PC-3 (cell line): ENCODE measurements at places on chromosomes 16 and 17. TPM values are rescaled to one million over a fixed set of nuclear protein-coding genes. Genes with fewer than 3 reads are reported as not detected.
A peak's percentile ranks its signal among the peaks of the same experiment; 100 is the strongest.

- H3K4me3 ChIP-seq: no peak overlapping the region
- DNase-seq: no peak
- no peaks in the 10 kb centered on the region for H3K4me1 ChIP-seq
- no peak overlapping the region for H3K27ac ChIP-seq
- H3K27me3 ChIP-seq: no peaks in the 10 kb centered on the region
These were observed 26.6 kb downstream of the TMEM238L start for GRCh38 chr17:10777131-10777807.

DNA sequence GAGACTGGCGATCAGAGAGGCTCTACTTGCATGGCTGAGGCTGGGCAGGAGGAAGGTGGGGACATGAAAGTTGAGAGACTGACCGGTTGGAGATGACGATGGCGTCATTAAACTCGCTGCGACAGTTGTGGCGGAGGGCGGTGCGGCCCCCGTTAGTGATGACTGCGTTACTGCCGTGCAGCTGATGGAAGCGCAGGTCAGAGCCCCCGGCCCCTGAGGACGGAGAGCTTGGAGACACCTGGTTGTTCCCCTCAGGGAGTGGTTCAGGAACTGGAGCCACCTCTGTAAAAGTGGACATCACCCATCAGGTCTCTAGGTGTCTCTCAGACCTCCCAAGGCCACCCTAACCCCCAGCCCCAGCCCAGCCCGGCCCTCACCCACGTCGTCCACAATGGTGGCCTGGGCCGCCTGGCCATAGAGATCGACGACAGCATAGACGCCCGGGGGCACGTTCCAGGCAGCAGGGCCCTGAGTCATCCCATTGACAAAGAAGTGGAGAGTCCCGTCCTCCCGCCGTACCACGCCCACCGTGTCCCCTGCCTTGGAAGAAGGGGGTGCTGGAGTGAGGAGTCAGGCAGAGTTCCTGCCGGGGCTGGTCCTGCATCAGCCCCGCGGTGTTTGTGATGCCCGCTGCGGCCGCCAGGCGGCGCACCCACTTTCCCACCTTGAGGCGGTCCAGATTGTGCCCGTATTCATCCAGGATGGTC, 5.3 kb downstream of the NEURL4 start:
- no peak overlapping the region for H3K27ac ChIP-seq
- peaks cover 11% of the 10 kb centered on the region; the same call in 1 of the 2 replicates for H3K36me3 ChIP-seq
- peak; percentile 7 for DNase-seq

DNA sequence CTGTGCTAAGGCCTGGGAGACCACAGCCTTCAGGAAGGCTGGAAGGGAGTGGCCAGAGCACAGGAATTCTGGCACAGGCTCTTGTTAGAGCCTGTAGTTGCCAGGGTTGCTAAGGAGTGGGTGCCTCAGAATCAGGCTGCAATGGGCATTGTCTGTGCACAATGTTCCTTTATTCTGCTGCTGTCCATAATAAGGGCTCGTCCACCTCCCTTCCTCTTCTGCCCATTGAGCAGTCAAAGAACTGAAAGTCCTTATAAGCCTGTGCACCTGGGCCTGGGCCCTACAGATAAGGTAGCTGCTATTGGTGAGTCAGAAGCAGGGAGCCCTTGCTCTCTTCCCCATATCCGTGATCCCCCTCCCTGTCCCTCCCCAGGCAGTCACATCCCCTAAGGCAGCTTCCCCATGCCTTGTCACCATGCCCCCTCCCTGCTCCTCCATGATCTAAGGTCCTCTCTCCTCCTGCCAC, 5.4 kb upstream of the CNGB1 start:
- no peaks in the 10 kb centered on the region for H3K27me3 ChIP-seq
- no peak overlapping the region for H3K27ac ChIP-seq
- no peak overlapping the region for H3K4me3 ChIP-seq
- no peak for DNase-seq

DNA sequence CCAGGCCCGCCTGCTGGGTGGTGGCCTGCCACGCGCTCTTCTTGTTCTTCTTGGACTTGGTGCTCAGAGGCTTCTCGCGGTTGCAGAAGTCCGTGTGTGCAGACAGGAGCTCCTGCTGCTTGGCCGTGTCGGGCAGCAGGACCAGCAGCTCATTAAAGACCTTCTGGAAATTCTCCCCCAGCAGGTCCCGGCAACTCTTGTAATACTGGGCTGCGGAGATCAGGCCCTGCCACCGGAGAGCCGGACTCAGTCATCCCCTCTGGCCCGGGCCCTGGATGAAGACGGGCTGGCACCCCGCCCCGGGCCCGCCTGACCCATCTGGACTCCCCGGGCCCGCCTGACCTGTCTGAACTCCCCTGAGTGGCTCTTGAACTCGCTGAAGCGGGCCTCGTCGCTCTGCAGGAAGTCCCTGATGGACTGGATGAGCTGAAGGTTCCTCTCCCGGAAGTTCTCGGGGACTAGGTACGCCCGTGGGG, 8.6 kb downstream of the SYNGR3 start:
- H3K27ac ChIP-seq: no peak overlapping the region
- peaks cover 3% of the 10 kb centered on the region; the same call in 1 of the 2 replicates for H3K36me3 ChIP-seq
- DNase-seq: no peak
- peaks cover 3% of the 10 kb centered on the region; the same call in 1 of the 2 replicates for H3K4me1 ChIP-seq

CPHXL2 gene
- total RNA-seq: not detected in 2 replicates

DNA sequence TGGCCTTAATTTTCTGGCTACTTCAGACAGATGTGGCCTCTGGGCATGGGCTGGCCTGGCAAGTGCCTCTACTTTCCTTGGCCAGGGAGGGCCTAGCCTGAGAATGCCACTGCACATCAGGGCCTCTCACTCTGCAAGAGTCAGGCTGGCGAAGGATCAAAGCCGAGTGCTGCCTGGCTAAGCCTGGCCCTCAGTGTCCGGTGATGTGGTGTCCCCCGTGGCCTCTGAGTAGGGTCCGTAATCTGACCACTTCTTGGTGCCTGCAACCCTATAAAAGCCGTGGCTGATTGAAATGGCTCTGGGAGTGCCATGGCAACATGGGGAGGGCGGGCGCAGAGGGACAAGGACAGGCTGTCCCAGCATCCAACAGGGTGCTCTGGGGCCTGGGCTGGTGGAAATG, 30.2 kb downstream of the TBX4 start:
- no peak overlapping the region for H3K4me3 ChIP-seq
- DNase-seq: no peak
- no peak overlapping the region for H3K27ac ChIP-seq

- no peak for DNase-seq
- H3K36me3 ChIP-seq: no peaks in the 10 kb centered on the region
- no peak overlapping the region for H3K4me3 ChIP-seq
- no peaks in the 10 kb centered on the region for H3K4me1 ChIP-seq
- H3K27ac ChIP-seq: no peak overlapping the region
These were observed 49.2 kb upstream of the MYH2 start for GRCh38 chr17:10598621-10599020.

DNA sequence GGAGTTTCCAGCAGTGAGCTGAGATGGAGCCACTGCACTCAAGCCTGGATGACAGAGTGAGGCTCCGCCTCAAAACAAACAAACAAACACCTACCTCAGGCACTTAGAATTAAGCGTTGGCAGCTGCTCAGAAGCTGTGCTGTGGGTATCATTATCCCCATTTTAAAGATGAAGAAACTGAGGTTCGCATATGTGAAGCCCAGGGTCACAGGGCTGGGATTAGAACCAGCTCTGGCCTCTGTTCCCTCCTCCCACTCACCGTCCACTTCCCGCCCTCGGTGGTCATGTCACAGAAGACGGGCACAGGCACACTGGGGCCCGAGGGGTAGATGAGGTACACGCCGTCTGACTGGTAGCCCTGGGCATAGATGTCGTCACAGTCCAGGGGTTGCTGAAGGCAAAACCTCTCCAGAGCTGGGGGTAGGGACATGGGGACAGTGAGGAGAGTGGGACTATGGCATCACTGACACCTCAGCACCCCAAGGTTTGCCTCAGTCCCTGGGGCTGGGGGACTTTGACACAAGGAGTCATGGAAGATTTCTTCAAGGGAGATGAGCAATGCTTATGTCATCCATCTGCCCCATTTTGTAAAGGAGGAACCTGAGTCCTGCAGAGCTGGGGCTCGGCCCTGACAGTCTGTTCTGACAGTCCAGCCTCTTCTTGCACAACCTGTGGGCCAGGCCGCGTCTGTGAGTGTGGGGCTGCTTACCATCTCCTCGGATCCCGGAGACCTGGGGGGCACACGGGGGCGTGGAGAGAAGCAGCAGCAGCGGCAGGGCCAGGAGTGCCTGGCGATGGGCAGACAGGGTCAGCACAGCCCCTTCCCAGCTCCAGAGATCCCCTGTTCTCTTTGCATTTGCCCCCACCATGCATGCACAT, 700 bp downstream of the MFAP4 start:
- H3K36me3 ChIP-seq: peaks cover 13% of the 10 kb centered on the region; the same call in 1 of the 2 replicates
- peaks cover 13% of the 10 kb centered on the region; the same call in 1 of the 2 replicates for H3K4me1 ChIP-seq
- H3K4me3 ChIP-seq: no peak overlapping the region

DNA sequence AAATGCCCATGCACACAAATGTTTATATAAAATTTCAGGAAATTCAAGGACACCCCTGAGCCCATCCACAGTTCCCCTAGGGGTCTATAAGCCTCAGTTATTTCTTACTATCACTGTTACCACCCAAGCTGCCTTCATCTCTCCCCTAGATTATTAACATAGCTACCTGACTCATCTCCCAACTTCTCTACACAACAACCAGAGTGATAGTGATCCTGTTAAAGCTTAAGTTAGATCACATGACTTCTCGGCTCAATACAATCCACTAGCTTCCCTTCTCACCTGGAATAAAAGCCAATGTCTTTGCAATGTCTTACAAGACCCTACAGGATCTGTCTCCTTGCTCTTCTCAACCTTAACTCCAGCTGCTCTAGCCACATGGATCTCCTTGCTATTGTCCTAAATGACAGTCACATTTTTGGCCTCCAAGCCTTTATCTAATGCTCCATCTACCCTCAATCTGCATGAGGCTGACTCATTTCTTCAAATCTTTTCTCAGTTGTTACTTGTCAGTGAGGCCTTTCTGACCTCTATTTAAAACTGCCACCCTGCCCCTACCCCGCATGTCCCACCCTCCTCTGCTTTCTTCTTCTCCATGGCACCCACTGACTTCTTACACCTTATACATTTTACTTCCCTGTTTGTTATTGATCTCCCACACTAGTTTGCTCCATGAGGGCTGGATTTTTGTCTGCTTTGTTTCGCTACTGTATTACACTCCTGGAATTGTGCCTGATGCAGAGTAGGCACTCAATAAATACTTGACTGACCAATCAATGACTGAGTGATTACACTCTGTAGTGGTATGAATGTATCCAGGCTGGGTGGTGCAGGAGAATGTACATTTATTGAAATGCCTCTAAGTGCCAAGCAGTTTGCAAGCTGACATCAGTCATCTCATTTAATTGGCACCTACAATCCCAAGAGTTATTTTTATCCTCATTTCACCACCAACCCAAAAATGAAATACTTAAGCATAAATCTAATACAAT, 5.2 kb upstream of the LIG3 start:
- H3K4me3 ChIP-seq: no peak overlapping the region
- no peaks in the 10 kb centered on the region for H3K36me3 ChIP-seq
- peak overlapping the region; percentile 49 for H3K27ac ChIP-seq

NLRC3 gene
- not detected in 2 replicates for total RNA-seq

HS3ST6 gene
- total RNA-seq: not detected in 2 replicates

DNA sequence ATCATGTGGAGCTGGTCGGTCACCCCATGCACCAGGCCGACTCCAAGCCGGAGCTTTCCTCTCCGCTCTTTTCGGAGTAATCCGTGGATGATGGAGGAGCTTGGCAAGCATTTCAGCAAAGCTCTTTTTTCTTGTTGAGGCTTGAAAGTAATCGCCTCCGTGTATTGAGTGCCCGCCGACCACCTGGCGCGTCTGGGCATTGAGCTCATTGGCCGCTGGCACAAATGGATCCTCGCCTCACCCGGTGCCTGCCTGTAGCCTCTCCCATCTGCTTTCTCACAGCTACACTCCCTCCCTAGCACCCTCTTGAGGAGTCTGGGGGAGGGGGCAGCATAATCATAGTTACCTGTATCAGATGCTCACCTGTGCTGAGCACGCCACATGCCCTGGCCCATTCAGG, 148.9 kb downstream of the CMIP start:
- no peak overlapping the region for H3K4me3 ChIP-seq
- H3K27ac ChIP-seq: no peak overlapping the region

- peak overlapping the region; percentile 96 for H3K27ac ChIP-seq
- H3K36me3 ChIP-seq: no peaks in the 10 kb centered on the region
- no peak overlapping the region for H3K4me3 ChIP-seq
- DNase-seq: peak; percentile 93
These were observed 338.3 kb downstream of the CA10 start for GRCh38 chr17:51820252-51820651.

GRCh38 chr17:1561420-1562175, 994 bp downstream of the PITPNA start:
- no peak overlapping the region for H3K27ac ChIP-seq
- H3K4me1 ChIP-seq: peaks cover 14% of the 10 kb centered on the region
- peak overlapping the region; percentile 82 for H3K4me3 ChIP-seq
- H3K27me3 ChIP-seq: no peaks in the 10 kb centered on the region
- peak; percentile 6 for DNase-seq
- no peaks in the 10 kb centered on the region for H3K36me3 ChIP-seq

DNA sequence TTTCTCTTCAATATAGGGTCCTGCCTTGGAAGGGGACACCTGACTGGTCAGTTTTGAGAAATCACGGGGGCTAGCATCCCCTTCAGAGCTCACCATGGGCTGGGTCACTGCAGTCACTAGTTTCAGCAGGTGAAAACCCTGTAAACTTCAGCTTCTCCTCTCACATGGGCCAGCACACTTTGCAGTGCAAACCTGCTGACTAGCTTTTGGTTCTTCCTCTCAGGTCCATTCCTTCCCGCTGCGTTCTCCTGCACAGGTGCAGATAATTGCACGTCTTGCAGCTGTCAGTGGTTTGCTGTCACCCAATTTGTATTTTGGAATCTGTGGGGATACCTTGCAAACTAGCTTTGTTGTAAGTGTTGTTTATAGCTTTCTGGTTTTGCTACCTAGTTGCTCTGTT, 95.1 kb downstream of the LYRM1 start:
- no peaks in the 10 kb centered on the region for H3K36me3 ChIP-seq

DNA sequence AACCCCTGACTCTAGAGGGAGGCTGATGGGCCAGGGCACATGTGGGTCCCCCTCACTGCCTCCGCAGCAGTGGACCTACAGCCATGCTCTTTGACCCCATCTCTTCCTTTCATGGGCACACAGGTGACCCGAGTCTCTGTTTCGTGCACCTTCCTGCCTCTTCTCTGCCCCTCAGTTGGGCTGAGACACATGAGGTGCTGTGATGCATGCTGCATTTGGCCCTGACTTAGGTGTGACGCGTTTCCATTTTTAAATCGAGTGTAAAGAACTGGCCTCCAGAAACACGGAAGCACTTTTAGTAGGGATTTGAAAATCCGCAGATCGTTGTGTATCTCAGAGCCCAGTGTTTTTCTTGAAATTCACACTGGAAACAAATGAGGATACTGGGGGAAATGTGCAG, 24.6 kb downstream of the C16orf90 start:
- no peaks in the 10 kb centered on the region for H3K4me1 ChIP-seq
- H3K27me3 ChIP-seq: no peaks in the 10 kb centered on the region

TMEM238L gene
- not detected in 2 replicates for total RNA-seq

TEKT5 gene
- not detected in 2 replicates for total RNA-seq
